HFFc6 (cell line): ENCODE measurements at places on chromosomes 16 and 17.

DNA sequence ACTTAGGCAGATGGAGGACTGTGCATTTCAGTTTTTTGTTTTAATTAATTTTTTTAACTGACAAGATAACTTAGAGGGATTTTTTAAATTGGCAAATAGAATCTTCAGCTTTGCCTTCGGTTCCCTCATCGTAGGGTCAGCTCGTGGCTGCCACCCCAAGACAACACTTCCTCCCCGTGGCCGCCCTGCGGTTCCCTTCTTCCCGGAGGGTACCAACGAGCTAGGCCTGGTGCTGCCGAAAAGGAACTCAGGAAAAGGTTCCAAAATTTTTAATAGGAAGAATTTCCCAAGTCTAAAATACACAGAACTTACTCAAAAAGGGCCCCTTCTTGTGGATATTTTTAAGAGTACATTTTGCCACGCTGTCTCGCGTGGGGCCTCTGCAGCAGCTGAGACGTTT, 210.4 kb upstream of the CHMP6 start:
- DNase-seq: no peak

DNA sequence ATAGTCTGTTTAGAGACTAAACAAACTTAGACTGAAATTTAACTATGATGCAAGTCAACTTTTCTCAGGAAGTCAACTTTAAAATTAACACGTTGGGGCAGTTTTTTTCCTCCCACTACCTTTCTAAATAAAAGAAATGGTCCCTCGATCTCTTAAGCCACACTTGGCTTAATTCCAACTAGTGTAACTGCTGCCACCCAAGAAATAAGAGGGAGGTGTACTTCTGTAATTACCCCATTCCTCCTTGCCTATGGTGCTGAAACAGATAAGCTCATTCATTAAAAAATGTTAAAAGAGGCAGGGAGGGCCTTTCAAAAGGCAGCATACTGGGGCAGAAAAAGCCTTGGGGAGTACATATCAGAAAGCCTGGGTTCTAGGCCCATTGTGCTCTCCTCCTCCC, 59.8 kb downstream of the NCOR1 start:
- DNase-seq: no peak

DNA sequence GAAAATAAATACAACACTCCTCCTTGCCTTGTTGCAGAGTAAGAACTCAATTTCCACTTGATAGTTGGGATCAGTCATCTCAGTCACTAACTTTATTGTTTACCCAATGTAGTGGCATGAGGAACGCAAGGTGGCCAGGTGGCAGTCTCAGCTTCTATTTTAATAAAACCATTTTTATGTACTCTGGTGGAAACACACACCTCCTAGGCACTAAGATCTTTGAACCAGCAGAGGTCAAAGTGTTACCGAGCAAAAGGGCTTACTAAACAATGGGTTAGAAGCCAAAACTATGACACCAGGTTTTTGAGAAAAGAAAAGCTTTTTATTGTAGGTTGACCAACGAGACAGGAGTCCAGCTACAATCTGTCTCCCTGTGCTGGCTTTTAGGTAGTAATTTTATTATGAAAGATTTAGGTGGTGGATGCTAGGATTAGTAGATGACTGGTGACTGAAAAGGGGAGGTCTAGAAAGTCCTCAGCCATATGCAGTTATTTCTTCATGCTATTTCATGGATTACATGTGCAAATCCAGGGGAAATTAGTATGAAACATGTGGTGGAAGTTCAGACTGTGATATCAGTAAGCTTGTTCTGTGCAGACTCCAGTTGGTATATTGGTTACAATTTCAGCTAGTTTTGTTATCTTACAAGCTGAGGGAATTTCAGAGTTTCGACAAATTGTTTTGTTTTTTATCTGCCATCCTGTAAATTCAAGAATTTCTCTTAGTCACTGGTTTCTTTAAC, 122.3 kb downstream of the PCTP start:
- no peak for DNase-seq

GRCh38 chr17:4806456-4806776, 536 bp upstream of the PLD2 start:
- no peak for DNase-seq

- no peak for DNase-seq
Measured at GRCh38 chr16:24482681-24483202, 56.6 kb upstream of the RBBP6 start.

GRCh38 chr16:28057949-28058348, 5.6 kb downstream of the GSG1L start:
- no peak for DNase-seq

DNA sequence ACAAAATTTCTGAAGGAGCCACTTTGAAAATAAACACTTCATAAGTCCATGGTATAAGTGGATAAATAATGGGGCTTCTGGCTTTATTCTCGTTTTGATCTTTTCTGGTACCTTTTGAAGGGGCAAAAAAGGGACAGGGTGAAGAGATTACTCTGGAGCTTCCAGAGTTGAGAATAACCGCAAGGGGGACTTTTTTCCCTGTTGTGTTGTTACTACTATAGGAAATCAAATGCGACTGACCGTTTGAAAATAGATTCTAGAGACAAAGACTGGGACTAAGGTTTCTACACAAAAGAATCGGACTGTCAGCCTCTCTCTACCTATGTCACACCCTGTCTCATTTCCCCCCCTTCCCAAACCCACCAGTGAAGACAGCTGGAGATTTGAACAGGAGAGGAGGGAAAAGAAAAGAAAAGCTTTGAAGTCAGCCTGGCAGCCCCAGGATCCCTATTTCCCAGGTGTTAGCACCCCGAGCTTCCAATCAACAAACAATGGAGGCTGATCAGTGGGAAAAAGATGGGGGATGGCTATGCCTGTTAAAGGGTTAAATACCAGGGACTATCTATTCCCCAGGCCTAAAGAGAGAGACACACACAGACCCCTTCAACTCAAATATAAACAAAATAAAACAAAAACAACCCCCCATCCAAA, 8.4 kb downstream of the HOXB4 start:
- DNase-seq: no peak

- no peak for DNase-seq
Measured at GRCh38 chr16:450385-450784, 24.9 kb downstream of the RAB11FIP3 start.

DNA sequence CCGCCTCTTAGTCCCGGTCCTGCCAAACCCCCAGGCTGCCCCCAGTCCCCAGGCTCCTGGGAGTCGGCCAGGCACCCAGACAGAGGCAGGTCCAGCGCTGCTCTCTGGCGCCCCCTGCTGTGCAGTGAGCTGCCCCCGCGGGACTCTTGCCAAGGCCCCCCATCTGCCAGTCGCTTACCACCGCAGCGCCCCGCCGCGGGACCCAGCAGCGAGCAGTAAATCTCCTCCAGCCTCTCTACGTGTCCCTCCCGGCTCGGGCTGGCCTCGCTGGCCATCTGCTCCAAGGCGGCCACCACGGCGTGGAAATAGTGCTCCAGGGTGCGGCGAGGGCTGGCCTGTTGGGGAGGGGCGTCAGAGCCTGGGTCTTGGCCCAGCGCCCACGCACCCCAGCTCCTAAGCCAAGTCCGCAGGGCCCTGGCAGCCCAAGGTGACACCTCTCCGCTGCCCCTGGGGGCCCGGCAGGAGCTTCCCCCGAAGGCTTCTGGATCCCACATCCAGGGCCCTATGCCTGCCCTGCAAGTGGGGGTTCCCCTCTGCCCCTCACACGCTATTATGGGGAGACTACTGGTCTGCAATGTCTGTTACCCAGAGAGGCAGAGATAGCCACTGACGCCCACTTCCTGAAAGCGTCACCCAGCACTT, 33.7 kb upstream of the MFSD6L start:
- DNase-seq: no peak

- peak; percentile 87 for DNase-seq
Measured at GRCh38 chr17:17032131-17032692, 10.0 kb upstream of the MPRIP start.

DNA sequence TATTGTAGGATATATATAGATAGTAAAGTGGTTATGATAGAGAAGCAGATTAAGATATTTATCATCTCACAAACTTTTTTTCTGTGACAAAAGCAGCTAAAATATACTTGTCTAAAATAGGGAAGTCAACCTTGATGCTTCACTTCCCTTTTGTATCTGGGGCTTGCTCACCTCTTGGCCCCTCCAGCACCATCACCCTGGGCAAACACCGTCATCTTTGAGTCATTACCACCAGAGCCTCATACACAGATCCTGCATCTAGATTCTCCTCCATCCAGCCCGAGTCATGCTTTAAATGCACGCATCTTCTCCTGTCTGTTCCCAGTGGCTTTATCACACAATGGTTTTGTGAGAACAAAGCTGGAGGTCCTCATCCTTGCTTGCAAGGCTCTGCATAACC, 1062.7 kb upstream of the EEF2KMT start:
- DNase-seq: peak; percentile 22

DNA sequence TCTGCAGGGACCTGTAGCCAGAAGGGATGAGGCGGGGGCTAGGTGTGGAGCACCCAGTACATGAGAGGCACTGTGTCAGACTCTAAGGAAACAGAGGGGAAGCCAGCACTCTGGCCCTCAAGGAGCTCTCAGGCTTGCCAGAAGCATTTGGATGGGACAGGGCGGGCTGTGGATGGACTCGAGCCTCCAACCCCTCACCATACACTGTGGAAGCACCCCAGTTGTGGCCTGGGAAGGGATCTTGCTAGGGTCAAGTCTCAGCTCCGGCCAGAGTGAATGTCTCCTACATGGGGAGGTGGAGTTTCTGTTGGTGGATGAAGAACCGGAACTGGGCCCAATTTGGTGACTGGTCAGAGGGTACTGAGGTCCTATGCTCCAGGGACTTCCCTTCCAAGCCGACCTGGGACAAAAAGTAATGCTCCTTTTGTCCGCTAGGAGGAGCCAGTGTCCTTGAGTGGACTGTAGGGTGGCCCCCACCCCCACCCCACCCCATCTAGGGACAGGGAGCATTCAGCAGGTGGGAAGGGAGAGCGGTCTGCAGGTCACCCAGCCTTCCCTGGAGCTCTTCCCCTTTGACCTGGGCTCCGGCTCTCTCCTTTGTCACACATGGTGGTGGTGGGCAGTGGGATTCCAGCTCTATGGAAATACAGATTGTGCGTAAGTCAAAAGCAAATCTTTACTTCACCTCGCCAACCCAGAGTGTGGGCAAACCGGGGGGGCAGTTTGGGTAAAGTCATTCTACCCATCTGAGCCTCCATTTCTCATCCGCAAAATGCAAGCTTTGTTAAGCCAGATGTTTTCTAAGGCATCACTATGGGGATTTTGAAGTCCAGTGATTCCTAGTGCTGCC, 20.4 kb upstream of the PHB1 start:
- DNase-seq: peak; percentile 41

DNA sequence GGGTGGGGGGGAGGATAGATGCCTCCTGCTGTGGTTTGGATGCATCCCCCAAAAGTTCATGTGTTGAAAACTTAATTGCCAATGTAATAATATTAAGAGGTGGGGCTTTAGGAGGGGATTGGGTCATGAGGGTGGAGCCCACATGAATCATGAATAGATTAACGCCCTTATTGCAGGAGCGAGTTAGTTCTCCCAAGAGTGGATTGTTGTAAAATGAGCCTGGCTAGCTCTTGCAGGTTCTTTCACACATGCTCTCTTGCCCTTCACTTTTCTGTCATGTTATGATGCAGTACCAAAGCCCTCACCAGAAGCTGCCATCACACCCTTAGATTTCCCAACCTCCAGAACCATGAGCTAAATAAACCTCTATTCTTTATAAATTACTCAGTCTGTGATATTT, 52.0 kb downstream of the GINS3 start:
- DNase-seq: no peak

DNA sequence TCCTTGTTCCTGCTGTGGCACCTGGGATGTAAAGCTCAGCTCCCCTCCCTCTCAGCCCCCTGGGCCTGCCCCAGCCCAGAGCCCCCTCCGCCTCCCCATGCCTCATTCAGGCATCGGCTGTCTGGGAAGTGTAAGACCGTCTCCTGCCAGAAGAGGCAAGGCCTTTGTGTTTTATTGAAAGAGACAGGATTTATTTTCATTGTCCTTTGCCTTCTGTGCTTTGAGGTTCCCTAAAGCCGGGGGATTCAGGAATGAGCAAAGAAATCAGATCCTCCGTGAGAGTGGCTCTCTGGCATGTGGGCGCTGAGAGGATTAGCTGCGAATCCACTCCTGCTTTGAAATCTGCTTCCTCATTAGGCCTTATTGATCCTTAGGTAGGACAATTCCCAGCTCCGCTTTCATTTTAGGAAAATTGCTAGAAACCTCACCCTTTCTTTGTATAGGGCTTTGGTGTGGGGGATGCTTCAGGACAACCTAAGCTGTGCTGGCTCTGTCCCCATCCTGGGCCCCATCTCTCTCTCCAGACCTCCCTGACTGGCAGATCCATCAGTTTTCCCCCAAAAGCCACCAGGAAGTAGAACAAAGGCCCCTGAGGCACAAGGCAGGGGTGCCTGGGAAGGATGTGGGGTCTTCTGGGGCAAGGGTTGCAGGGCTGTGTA, 211.5 kb upstream of the TNRC6C start:
- DNase-seq: no peak

DNA sequence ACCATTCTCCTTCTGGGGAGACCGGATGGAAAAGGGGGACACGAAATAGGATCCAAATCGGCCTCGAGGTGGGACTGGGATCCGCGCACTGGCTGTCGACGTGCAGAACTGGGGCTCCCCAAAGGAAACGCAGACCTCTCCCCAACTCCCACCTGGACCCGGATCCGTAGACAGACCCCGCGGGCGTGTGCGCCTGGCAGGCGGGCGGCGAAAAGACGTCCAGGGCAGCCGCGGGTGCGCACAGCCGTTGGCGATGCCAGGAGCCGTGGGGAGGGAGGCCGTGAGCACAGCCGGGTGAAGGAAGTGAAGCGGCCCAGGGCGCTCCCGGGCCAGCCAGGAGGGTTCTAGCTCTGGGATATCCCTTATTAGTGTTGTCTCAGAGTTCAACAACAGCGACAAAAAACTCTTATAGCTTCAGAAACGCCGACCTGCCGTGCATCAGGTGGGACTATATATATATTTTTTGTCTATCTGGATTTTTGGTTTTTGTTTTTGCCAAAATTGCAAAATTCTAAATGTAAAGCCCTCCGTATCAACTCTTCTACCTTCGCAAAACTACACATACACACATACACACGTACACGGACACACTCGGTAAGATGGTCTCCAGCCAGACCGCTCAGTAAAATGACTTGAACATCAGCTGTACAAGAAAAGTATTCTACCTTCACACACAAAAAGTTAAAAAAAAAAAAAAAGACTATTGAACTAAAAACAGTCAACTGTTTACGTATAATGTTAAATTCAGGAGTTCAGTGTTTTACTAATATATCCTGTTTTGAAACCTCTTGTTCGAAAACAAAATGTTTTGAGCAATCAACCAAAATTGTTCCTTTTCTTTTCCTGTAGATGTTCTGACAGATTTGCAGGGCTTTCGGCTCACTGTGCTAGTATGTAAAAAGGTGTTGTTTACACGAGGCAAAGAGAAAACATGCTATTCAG, 5.2 kb upstream of the AATF start:
- DNase-seq: no peak

DNA sequence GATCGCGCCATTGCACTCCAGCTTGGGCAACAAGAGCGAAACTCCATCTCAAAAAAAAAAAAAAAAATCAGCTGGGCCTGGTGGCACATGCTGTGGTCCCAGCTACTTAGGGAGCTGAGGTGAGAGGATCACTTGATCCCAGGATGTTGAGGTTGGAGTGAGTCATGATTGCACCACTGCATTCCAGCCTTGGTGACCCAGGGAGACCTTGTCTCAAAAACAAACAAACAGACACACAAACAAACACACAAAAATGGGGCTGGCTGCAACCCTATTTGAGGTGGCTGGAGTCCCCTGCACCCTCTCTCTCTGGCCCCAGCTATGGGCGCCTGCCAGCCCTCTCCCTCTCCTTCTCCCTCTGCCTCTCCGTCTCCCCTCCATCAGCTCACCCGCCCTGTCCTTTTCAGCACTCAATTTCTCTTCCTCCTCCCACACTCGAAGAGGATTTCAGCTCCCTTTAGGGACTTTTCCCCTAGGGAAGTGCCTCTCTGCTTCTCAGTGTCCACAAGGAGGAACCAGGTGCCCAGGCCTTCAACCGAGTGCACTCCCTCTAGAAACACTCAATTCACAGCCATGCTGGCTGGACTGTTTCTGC, 17.5 kb upstream of the TFAP4 start:
- DNase-seq: peak; percentile 75
